ENCODE measurements at places on chromosomes 11 and 22.

DNA sequence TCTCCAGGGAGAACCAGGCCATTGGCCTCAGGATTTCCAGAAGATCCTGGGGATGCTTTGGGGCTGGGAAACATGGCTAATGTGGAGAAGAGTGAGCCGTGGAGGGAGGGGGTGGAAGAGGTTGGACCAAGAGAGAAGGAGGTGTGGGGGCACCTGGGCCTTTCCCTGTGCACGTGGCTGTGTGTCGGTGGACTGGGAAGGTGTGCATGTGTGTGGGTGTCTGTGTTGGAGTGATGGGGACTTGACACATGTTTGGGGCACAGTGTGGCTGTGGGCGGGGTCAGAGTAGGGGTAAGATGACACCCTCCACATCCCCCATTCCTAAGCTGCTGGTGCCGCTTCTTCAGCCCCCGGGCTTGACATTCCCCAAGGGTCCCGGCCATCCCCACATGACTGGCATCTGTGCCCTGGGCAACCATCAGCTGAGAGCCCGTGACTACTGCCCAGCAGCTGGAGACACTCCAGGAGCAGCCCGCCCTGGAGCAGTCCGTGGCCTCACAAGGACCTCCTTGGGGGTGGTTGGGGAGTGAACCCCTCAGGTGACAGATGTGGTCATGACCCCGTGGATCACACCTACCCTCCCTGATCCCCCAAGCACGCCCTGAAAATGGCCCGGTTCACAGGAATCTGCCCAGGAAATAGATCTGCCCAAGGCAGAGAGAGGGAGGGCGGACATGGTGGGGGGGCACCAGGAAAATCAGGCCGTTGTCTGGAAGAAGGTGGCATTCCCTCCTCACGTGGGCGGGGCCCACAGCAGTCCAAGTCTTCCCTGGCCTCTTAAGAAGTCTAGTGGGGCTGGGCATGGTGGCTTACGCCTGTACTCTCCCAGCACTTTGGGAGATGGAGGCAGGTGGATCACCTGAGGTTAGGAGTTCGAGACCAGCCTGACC is 34.8 kb upstream of the SOX10 start:
- no peak for DNase-seq

GRCh38 chr22:45548247-45548840 is 45.7 kb downstream of the FBLN1 start:
- DNase-seq = no peak

DNA sequence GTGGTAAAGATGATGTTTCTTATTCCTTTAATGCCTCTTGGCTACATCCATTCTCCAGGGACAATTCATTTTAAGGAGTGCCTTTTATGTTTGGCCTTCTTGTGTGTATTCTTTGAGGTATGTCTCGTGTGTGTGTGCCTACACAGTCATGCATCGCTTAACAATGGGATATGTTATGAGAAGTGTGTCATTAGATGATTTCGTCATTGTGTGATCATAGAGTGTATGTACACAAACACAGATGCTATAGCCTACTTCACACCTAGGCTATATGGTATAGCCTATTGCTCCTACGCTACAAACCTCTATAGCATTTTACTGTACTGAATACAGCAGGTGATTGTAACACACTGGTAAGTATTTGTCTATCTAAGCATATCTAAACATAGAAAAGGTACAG is 23.0 kb downstream of the ZNF202 start:
- DNase-seq = no peak

GRCh38 chr11:111792955-111793500 is 26.8 kb upstream of the PPP2R1B start:
- DNase-seq = no peak

GRCh38 chr22:33823552-33823951 is 96.7 kb downstream of the LARGE1 start:
- DNase-seq = no peak

DNA sequence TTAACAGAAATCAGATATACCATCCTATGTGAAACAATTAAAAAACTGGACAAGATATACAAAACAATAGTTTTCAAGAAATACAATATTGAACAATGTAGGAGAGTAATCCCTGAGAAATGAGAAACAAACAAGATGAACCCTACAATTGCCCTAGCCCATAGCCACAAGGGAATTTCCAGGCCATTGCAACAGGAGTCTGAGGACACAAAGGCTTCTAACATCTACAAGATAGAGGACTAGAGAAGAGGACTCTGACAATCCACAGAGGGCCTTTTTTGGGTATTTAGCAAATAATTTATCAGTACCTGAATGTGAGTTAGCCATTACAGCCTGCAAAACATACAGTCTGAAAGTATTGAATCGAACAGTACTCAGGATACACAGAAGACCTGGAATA is 251.7 kb downstream of the GRM5 start:
- DNase-seq = no peak

- no peak for DNase-seq
These were observed 171.2 kb upstream of the GRK3 start for GRCh38 chr22:25393121-25393805.

Measured in immature natural killer cell (primary cell).